Inflammatory macrophage (primary cell): ENCODE measurements at places on chromosomes 6 and 20.

DNA sequence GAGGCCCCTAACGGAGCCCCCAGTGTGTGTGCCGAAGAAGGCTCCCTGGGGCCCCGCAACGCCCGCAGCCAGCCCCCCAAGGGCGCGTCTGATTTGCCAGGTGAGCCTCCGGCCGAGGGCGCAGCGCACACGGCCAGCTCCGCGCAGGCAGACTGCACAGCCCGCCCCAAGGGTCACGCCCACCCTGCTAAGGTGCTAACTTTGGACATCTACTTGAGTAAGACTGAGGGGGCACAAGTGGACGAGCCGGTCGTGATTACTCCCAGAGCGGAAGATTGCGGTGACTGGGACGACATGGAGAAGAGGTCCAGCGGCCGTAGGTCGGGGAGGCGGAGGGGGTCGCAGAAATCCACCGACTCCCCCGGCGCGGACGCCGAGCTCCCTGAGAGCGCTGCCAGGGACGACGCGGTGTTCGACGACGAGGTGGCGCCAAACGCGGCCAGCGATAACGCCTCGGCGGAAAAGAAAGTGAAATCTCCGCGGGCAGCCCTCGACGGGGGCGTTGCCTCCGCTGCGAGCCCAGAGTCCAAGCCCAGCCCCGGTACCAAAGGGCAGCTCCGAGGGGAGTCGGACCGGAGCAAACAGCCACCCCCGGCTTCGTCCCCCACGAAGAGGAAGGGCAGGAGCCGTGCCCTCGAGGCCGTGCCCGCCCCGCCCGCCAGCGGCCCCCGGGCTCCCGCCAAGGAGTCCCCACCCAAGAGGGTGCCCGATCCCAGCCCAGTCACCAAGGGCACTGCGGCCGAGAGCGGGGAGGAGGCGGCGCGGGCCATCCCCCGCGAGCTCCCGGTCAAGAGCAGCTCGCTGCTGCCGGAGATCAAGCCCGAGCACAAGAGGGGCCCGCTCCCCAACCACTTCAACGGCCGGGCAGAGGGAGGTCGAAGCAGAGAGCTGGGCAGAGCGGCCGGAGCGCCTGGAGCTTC is 117.0 kb downstream of the RTN4IP1 start:
- DNase-seq, result peak; percentile 76

GRCh38 chr6:149278997-149279396 is 38.5 kb upstream of the TAB2 start:
- peak; percentile 47 for DNase-seq

- DNase-seq, result no peak
Observed at GRCh38 chr6:162056745-162057144, 670.8 kb downstream of the PRKN start.

- peak; percentile 75 for DNase-seq
Observed at GRCh38 chr6:139135578-139136545, 982 bp downstream of the HECA start.

- peak; percentile 97 for DNase-seq
Observed at GRCh38 chr20:47735412-47736400, 49.6 kb downstream of the SULF2 start.

GRCh38 chr6:73204252-73204651 is 21.0 kb downstream of the KHDC1L start:
- no peak for DNase-seq

GRCh38 chr6:100883347-100883746 is 2.2 kb upstream of the ASCC3 start:
- DNase-seq, result no peak

- DNase-seq, result no peak
Observed at GRCh38 chr20:34553366-34553867, 5.1 kb upstream of the MAP1LC3A start.

DNA sequence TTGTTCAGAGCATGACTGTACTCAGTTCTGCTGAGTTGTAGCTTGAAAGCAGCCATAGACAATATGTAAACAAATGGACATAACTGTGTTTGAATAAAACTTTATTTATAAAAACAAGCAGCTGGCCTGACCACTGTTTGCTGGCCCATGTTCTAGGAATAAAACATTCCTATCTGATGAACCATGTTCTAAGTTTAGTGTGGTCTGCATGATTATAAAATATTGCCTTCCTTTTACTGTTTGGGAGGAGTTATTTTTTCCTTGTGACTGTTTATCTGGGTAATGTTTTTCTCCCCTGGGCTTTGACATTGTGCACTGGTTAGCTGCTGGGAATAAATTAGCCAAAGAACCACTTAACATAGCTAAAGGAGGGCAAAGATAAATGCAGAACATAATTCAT is 55.1 kb downstream of the CDS2 start:
- no peak for DNase-seq

- DNase-seq, result peak; percentile 55
Observed at GRCh38 chr6:13470238-13471140, 16.9 kb downstream of the GFOD1 start.

DNA sequence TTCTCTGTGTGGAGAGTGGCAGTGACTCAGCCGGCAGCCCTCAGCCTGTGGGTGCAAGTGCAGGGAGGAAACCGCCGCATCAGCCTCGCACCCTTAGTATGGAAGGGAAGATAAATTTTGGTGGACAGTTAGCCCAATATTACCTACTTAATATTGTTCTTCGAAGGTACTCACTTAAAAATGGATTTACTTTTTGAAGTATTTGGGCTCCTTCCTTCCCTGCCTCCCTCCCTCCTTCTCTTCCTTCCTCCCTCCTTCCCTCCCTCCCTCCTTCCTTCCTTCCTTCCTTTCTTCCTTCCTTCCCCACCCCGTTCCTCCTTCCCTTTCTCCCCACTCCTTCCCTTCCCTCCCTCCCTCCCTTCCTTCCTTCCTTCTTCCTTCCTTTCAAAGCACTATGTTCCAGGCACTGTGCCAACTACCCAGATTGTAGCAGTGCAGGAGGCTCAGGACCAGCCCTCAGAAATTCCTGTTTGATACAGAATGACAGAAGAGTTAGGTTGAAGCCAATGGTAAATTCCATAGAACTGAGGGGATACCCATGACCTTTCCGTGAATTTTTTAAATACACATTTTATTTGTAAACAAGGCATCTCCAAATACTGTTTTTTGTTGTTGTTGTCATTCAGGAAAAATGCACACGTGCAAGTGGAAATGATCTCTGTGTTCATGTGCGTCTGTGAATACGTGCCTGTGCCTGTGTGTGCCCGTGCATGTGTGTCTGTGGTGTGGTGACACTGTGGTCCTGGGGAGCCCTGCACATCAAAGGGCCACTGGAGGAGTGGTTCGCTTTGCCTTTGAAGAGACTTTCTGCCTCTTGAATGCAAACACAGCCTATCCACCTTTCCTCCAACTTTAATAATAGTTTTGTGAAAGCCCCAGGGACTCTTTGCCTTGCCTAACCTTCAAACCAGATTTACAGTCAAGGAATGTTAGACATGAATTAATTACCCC is 141.7 kb downstream of the EDN3 start:
- no peak for DNase-seq

DNA sequence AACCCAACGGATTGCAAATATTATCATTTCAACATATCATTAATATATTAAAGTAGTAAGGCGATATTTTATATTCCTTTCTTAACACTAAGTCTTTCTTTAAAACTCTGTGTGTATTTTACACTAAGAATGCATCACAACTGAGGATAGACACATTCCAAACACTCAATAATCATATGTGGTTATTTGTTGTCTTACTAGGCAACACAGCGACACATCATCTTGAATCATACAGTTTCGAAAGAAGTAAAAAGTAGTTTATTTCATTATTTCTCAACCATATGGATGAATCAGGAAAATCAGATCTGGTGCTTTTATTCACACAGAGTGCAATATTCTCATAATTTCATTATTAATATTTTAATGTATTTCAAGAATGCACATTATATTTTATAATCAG is 662.4 kb downstream of the EPHA7 start:
- DNase-seq, result no peak

DNA sequence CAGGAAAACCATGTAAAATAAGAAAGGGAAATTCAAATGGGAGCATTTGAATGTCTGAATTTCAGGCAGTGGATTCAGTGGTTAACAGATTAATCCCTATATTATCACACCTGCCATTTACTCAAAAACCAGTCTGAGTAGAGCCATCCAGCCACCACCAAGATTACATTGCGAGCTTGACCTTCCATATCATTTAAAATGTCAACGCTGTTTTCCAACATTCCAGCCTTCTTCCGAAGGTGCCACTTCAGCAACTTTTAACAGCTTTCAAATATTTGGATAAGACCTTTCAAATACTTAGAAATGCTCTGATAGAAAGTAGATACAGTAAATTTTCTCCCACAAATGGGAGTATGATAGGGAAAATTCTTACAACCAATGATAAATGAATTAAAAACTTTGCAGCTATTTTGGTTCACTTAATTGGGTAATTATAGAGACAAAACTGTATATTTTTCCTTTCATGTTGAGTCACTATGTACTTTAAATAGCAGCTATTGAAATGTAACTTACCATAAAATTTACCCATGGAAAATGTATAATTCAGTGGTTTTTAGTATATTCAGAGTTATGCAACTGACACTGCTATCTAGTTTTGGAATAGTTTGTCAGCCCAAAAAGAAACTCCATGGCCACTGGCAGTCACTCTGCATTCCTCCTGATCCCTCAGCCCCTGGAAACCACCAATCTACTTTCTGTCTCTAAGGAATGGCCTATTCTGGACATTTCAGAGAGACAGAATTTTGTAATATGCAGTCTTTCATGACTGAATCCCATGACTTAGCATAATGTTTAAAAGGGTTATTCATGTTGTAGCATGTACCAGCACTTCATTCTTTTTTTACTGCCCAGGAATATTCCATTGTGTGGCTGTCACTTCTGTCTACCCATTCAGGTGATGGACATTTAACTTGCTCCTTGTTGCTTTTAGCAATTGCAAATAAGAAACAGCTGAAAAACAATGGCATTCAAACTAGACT is 21.5 kb downstream of the EZR start:
- no peak for DNase-seq
